ENCODE measurements at places on chromosomes 12 and 14.

DNA sequence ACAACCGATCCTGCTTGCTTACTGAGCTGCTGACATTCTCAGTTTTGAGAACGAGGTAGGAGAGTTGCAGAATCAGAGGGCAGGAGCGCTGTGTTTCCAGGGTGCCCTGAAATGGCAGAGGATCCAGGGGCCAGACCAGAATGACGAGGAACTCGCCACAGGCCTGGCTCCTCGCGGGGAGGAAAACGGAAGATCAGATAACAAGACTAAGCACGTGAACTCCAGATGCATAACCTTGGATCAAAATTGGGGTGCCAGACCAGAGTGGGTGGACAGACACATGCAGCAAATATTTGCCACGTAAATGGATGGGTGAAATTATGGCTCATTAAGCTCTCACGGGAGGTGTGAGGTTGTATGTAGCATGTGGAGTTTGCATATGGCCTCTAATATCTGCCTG, 46.5 kb downstream of the ELK3 start:
- peaks cover 21% of the 10 kb centered on the region for H3K4me1 ChIP-seq
- H3K36me3 ChIP-seq = no peaks in the 10 kb centered on the region
- no peak for DNase-seq
- H3K4me3 ChIP-seq = no peak overlapping the region

DNA sequence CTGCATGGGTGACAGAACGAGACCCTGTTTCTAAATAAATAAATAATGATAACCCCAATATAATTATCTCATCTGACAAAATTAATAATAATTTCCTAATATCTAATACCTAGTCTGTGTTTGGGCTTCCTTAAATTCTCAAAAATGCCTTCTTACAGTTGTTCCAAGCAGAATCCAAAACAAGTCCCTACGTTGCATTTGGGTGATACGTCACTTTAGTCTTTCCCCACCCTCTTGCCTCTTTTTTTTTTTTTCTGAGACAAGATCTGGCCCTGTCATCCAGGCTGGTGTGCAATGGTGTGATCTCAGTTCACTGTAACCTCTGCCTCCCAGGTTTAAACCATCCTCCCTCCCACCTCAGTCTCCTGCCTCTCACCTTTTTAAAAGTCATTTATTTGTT, 26.7 kb downstream of the VEZT start:
- no peak overlapping the region for H3K4me3 ChIP-seq
- H3K27me3 ChIP-seq = no peaks in the 10 kb centered on the region
- H3K4me1 ChIP-seq = peaks cover 7% of the 10 kb centered on the region
- no peaks in the 10 kb centered on the region for H3K36me3 ChIP-seq
- no peak overlapping the region for H3K27ac ChIP-seq
- DNase-seq = no peak

GRCh38 chr12:57244312-57244696, 6.7 kb downstream of the STAC3 start:
- peak overlapping the region; percentile 66 for H3K4me3 ChIP-seq
- H3K27me3 ChIP-seq = peaks cover 25% of the 10 kb centered on the region
- H3K27ac ChIP-seq = no peak overlapping the region
- no peaks in the 10 kb centered on the region for H3K36me3 ChIP-seq
- DNase-seq = no peak

- H3K4me3 ChIP-seq = no peak overlapping the region
- no peak overlapping the region for H3K27ac ChIP-seq
- no peak for DNase-seq
- peaks cover 2% of the 10 kb centered on the region for H3K27me3 ChIP-seq
- H3K4me1 ChIP-seq = no peaks in the 10 kb centered on the region
These were observed 58.7 kb downstream of the TBK1 start for GRCh38 chr12:64510667-64511066.

DNA sequence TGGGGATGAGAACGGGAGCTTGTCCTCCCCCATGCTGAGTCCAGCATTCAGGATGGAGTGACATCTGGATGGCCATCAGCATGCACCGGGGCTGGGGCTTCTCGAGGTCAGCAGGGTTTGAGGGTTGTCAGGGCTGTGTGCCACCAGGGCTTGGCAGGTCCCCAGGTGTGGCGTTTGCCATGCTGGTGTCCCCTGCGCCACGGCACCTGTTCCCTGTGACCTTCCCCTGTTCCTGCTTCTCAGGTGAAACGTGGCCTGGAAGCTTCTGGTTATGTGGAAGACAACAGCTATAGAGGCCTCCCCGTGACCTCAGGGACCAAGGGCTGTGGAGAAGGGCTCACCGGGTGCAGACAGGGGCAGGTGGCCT, 152.4 kb downstream of the KIF26A start:
- H3K36me3 ChIP-seq = no peaks in the 10 kb centered on the region
- peaks cover 9% of the 10 kb centered on the region for H3K4me1 ChIP-seq
- H3K4me3 ChIP-seq = no peak overlapping the region
- H3K27ac ChIP-seq = peak overlapping the region; percentile 56
- DNase-seq = peak; percentile 12
- peaks cover 7% of the 10 kb centered on the region for H3K27me3 ChIP-seq

- no peak overlapping the region for H3K27ac ChIP-seq
- no peak overlapping the region for H3K4me3 ChIP-seq
- H3K36me3 ChIP-seq = peaks cover 5% of the 10 kb centered on the region
These were observed 38.3 kb downstream of the GALNT4 start for GRCh38 chr12:89486264-89486663.

GRCh38 chr12:2222691-2223090, 169.9 kb downstream of the CACNA1C start:
- H3K4me1 ChIP-seq = no peaks in the 10 kb centered on the region
- no peak for DNase-seq
- peaks cover 3% of the 10 kb centered on the region for H3K27me3 ChIP-seq
- no peak overlapping the region for H3K27ac ChIP-seq
- peaks cover 3% of the 10 kb centered on the region for H3K36me3 ChIP-seq

DNA sequence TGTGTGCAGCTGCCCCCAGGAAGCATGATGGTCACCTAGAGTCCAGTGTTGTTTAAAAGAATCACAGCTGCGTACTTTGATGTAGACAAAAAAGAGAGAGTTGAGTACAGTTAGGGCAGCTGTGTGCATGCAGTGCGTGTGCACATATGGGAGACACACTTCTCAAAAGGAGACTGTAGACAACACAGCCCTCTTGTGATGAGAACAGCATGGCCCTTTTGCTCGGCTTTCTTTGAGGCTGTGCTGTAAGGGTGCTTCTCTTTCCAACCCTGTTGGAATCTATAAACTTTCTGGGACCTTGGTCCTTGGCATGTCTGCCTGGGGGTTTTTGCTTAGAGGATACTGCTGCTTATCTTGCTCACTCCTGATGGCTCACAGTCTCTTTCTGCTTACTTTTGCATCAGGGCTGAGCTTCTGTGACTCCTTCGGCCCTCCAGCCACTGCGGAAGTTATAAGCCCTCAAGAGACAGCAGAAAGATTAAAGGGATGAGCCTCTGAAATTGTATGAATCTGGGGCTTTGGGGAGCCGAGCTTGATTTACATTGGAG, 102.9 kb downstream of the DYRK2 start:
- no peak overlapping the region for H3K27ac ChIP-seq
- no peaks in the 10 kb centered on the region for H3K36me3 ChIP-seq
- H3K4me3 ChIP-seq = no peak overlapping the region
- peaks cover 12% of the 10 kb centered on the region for H3K4me1 ChIP-seq

DNA sequence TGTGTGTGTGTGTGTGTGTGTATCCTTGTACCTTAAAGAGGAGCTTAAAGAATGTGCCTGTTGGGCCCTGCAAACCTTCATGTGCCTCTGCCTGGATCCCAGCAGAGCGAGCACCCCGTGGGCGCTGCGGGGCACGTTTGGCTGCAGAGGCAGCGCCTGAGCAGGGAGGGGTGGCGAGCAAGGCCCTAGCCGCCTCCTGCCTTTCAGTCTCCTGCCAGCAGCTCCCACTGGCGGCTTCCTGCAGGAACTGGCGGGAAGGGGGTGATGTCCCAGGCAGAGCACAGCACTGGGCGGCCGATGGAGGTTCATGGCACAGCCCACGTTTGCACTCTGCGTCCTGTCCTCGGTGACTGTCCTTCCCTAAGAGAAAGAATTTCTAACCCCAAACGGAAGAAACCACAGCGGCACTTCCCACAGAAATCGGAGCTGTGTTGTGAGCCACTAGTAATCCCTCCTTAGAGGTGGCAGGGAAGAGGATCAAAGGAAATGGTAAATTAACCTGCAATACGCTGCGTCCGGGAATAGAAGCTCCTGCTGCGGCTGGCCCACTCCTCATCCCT, 19.8 kb downstream of the ZBTB42 start:
- H3K27ac ChIP-seq = no peak overlapping the region
- H3K27me3 ChIP-seq = peaks cover 21% of the 10 kb centered on the region
- DNase-seq = peak; percentile 83
- no peak overlapping the region for H3K4me3 ChIP-seq
- peaks cover 10% of the 10 kb centered on the region for H3K36me3 ChIP-seq
- H3K4me1 ChIP-seq = peaks cover 8% of the 10 kb centered on the region

GRCh38 chr12:31267966-31268365, 58.0 kb downstream of the SINHCAF start:
- no peaks in the 10 kb centered on the region for H3K36me3 ChIP-seq
- peaks cover 2% of the 10 kb centered on the region for H3K27me3 ChIP-seq
- no peak overlapping the region for H3K4me3 ChIP-seq
- H3K27ac ChIP-seq = no peak overlapping the region

GRCh38 chr12:24111616-24112015, 162.1 kb upstream of the SOX5 start:
- no peak overlapping the region for H3K27ac ChIP-seq
- H3K4me3 ChIP-seq = no peak overlapping the region
- H3K27me3 ChIP-seq = no peaks in the 10 kb centered on the region
- no peak for DNase-seq
- peaks cover 5% of the 10 kb centered on the region for H3K4me1 ChIP-seq
- H3K36me3 ChIP-seq = no peaks in the 10 kb centered on the region

- peak overlapping the region; percentile 91 for H3K4me3 ChIP-seq
- H3K27ac ChIP-seq = peak overlapping the region; percentile 86
- H3K36me3 ChIP-seq = no peaks in the 10 kb centered on the region
- DNase-seq = peak; percentile 57
- H3K27me3 ChIP-seq = peaks cover 28% of the 10 kb centered on the region
These were observed 8.4 kb downstream of the OR6S1 start for GRCh38 chr14:20632831-20633691.

DNA sequence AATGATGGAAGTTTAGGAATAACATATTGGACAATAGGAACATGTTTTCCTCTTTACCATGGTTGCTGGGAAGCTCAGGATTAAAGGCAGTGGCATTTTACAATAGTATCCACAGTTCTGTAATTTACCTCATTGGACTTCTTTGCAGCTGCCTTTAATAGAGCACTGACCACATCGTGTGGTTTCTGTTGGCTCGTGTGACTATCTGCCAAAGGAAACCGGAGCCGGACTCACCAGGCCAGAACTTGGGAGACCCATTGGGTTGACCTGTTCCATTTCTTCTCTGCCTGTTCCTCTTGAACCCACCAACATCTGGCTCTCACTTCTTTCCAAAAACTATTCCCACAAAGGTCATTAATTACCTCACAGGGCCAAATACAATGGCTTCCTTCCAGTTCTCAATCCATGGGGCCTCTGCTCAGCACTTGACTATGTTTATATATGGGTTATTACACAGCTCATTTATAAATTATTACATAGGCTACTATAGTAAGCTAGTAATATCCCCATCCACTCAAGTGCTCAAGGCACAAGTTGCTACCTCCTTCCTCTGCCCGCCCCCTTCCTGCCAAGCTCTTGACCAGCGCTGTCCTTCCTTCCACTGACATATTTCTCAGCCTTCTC, 121.5 kb upstream of the VASH1 start:
- no peak for DNase-seq
- H3K4me1 ChIP-seq = peaks cover 24% of the 10 kb centered on the region
- peaks cover 9% of the 10 kb centered on the region for H3K27me3 ChIP-seq
- H3K36me3 ChIP-seq = peaks cover 3% of the 10 kb centered on the region
- H3K4me3 ChIP-seq = no peak overlapping the region

- peak overlapping the region; percentile 22 for H3K27ac ChIP-seq
- H3K36me3 ChIP-seq = no peaks in the 10 kb centered on the region
- H3K27me3 ChIP-seq = peaks cover 5% of the 10 kb centered on the region
These were observed 3.3 kb downstream of the NYNRIN start for GRCh38 chr14:24401810-24402702.

GRCh38 chr12:131830335-131830913, 2.2 kb downstream of the MMP17 start:
- peak; percentile 86 for DNase-seq
- H3K27me3 ChIP-seq = peaks cover 14% of the 10 kb centered on the region

DNA sequence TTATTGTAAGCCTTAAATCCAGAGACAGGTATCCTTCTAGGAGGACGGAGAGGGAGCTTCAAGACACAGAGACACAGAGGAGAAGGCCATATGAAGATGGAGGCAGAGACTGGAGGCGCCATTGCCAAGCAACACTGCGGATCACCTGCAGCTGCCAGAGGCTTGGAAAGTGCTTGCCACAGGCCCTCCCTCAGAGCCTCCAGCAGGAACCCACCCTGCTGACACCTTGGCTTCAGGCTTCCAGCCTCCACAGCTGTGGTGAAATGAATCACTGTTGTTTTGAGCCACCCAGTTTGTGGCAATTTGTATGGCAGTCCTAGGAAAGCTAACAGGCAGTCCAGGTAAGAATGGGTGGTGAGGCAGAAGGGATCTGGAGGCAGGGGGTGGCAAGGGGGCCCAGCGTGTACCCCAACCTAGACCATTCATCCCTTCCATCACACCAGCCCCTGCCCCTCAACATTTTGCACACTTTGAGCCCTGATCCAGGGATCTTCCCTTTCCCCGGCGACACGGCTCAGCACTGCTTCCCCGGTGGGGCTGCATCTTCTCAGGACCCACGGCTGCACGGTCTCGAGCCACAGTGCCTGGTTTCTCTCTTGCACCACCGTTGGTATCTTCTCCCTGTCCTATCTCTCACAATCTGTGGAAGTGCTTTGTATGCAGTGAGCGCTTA, 22.3 kb upstream of the BCDIN3D start:
- peaks cover 33% of the 10 kb centered on the region for H3K4me1 ChIP-seq
- H3K27ac ChIP-seq = no peak overlapping the region
- no peak for DNase-seq
- H3K36me3 ChIP-seq = peaks cover 4% of the 10 kb centered on the region
- H3K27me3 ChIP-seq = peaks cover 2% of the 10 kb centered on the region

- no peak overlapping the region for H3K27ac ChIP-seq
- peaks cover 2% of the 10 kb centered on the region for H3K27me3 ChIP-seq
- no peaks in the 10 kb centered on the region for H3K4me1 ChIP-seq
- no peak for DNase-seq
These were observed 72.3 kb downstream of the CDK17 start for GRCh38 chr12:96327889-96328288.

DNA sequence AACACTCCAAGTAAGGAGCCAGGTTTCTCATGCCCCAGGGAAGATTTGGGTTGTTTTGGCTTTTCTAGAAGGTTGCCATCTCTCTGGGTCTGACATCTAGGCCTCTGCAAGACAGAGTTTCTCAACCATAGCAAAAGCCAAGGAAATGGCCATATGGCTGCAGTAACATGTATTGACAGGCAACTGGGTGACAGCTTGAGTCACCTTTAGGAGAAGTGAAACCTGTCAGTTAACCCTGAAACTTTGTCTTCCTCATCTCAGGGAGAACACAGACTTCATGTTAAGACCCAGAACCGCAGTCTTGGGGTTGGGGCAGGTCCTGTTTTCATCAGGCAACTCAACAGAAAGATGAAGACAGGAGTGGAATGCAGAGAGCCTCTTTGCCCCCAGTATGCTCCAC, 46.0 kb upstream of the PLBD1 start:
- no peak overlapping the region for H3K27ac ChIP-seq
- H3K4me1 ChIP-seq = peaks cover 3% of the 10 kb centered on the region
- DNase-seq = no peak
- H3K27me3 ChIP-seq = no peaks in the 10 kb centered on the region
- no peak overlapping the region for H3K4me3 ChIP-seq

Measured in glutamatergic neuron (in vitro differentiated cells).